ENCODE measurements at places on chromosomes 6 and 20.

- no peak for DNase-seq
Measured at GRCh38 chr6:37623666-37624065, 74.0 kb downstream of the MDGA1 start.

GRCh38 chr6:39054577-39055142 lies 6.1 kb downstream of the GLP1R start:
- DNase-seq, result no peak

- DNase-seq, result no peak
Measured at GRCh38 chr6:44064089-44064947, 62.9 kb downstream of the MRPL14 start.

- no peak for DNase-seq
Measured at GRCh38 chr6:141463237-141463977, 669.3 kb upstream of the GJE1 start.

GRCh38 chr20:46108976-46109375 lies 9.1 kb upstream of the CD40 start:
- no peak for DNase-seq

- no peak for DNase-seq
Measured at GRCh38 chr6:154504102-154504501, 6.4 kb downstream of the CNKSR3 start.

GRCh38 chr6:150673720-150674346 lies 74.1 kb downstream of the PLEKHG1 start:
- no peak for DNase-seq

DNA sequence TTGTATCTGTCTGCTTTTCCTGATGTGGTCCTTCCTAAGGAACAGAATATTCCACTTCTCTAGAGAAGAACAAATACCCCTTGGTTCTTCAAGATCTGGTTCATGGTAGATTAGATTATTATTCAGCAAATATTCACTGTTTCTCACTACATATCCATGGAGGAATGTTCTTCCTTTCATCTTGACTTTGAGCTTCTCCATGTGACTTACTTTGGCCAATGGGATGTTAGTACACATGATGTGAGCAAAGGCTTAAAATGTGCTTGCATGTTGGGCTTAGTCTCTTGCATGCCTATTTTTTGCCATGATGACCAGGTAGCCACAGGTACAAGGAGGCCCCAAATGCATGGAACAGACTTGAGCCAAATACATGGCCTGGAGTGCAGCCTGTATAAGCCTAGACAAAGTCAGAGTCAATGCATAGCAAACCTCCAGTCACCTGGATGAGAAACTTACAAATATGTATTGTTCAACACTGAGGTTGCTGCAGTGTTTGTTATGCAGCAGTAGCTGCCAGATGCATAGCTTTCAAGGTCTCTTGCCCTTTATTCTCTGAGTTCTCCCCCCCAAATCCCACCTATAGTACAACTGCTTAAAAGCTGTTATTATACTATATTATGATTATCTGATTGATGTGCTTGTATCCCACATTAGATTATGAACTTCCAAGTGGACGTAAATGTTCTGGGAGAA lies 50.0 kb upstream of the CHD6 start:
- no peak for DNase-seq

DNA sequence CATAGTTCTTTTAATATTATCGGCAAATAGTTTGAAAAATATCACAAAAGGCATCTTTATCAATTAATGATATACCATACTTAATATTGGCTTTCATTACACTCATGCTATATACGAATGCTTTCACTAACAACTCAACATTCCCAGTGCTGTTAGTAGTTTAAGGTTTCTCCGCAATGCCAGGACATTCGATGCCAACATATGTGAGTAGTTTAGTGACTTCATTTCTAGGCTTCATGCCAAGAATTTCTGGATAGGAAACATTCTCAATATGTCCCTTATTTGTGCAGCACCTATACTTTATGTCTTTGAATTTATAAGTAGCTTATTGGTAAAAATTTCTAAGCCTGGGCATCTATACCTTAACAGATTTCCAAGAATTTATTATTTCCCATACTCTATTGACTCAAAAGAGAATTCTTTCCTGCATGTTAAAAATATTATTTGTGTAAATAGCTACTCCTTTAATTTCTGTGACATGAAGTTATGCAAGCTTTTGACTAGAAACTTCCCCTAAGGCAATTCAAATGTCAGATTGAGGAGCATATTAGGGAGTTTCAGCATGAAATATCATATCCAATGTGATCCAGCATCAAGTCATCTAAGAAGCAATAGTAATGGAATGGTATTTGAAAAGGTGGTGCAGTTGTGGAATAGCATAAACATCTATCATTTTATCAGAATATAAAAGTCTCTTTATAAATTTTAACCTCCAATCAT lies 236.0 kb upstream of the STXBP5 start:
- DNase-seq, result no peak

DNA sequence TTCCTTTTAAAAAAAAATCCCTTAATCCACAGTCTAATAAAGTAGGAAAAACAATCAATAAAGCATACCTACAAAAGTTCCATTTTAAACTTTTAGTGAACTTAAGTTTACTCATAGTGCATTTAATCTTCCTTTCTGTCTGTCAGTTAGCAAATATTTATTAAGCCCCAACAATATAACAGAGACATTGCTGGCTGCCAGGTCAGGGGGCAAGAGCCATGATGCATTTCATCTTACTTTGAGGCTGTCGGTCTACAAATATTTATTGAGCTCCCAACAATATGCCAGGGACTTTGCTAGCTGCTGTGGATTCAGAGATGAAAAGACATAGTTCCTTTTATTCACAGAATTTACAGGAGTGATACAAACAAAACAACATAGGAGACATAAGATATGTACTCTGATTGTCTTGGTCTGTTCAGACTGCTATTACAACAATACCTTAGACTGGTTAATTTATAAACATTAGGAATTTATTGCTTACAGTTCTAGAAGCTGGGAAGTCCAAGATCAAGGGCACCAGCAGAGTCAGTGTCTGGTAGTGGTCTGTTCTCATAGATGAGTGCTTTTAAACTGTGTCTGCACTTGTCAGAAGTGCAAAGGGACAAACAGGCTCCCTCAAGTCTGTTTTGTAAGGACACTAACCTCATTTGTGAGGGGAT lies 118.6 kb downstream of the PLCB1 start:
- DNase-seq, result no peak

DNA sequence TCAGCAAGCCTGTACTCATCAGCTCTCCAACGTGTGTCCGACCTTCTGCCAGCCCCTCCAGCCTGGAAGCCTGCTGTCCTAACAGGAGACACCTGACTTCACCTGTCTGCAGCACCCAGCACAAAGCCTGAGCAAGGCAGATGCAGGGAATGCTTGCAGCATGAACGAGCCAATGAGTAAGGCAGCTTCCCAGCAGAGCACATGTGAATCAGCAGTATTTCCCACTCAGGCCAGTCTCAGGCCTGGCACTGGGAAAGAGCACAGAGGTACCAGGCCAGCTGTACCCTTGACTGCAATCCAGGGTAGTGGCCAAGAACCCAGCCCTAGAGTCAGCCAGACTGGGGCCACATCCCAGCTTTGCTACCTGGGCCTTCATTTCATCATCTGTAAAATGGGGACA lies 120.8 kb downstream of the MAFB start:
- no peak for DNase-seq

DNA sequence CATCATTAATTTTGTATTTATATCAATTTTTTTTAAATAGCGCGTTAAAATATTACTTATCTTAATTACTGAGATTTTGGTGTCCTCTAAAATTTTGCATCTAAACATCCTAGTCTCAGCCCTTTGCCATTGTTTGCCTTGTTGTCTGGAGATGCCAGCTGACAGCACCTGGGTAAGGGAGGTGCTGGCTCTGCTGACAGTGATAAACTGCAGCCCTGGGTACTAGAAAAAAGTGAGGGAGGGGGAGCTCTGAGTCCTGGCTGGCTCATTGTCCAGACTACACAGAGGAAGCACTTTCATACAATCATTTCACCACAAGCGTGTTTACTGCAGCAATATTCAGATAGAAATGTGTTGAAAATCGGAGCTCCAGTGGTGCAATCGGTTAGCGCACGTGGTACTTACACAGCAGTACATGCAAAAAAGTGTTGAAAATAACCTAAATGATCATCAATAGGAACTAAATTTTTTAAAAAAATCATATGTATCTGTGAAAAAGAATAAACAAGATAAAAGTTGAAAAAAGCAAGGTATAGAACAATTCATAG lies 18.5 kb upstream of the UBR2 start:
- no peak for DNase-seq

DNA sequence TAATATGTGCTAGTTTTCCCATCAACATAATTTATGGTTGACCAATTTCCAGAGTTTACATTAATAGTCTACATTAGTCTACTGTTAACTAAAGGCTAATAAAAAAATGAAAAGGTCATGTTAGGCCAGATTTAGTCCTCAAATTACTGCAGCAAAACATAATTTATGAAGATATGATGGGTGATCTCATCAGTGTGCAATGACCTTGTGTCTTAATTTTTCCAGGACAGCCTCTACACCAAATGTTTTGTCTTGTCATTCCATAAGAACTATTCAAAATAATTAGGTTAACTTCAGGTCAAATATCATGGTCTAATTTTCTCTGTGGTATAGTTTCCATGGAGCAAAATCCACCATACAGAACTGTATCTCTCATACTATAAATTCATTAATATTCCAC lies 234.2 kb downstream of the COL12A1 start:
- DNase-seq, result no peak

DNA sequence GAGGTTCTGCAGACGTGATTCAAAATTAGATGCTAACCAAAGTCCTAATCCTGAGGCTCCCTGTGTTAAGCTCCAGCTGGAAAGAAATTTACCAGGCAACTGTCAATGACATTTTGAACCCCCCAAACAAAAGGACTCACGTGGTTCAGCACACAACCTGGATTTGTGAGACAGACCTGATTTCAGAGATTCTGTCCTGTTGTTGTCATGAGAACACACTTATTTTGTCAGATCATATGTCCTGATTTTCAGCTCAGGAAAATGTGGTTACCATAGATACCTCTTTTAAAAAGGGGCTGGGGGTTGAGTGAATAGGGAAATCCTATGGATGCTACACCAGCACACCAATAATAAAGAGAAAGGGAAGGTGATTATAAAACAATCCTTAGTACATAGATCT lies 61.6 kb downstream of the MTFR2 start:
- no peak for DNase-seq

- DNase-seq, result no peak
Measured at GRCh38 chr20:31572042-31572700, 32.9 kb upstream of the ID1 start.

- no peak for DNase-seq
Measured at GRCh38 chr6:80210618-80211017, 104.1 kb downstream of the BCKDHB start.

- DNase-seq, result no peak
Measured at GRCh38 chr20:59289994-59290393, 10.4 kb upstream of the EDN3 start.

DNA sequence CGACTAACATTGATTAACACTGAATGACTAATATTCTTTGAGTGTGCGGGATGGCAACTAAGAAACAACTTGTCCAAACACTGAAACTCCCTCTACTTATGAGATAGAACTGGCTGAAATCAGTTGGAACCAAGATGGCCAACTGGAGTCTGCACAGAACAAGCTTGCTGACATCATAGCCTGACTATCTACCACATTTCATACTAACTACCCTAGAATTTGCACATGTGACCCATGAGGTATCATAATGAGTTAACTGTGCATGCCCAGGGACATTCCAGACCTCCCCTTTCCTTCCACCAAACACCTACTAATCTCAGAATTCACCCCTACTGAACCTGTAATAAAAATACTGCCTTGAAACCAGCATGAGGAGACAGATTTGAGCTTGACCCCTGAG lies 43.2 kb downstream of the PHIP start:
- DNase-seq, result no peak

- no peak for DNase-seq
Measured at GRCh38 chr20:7841291-7841970, 98.8 kb downstream of the HAO1 start.

DNA sequence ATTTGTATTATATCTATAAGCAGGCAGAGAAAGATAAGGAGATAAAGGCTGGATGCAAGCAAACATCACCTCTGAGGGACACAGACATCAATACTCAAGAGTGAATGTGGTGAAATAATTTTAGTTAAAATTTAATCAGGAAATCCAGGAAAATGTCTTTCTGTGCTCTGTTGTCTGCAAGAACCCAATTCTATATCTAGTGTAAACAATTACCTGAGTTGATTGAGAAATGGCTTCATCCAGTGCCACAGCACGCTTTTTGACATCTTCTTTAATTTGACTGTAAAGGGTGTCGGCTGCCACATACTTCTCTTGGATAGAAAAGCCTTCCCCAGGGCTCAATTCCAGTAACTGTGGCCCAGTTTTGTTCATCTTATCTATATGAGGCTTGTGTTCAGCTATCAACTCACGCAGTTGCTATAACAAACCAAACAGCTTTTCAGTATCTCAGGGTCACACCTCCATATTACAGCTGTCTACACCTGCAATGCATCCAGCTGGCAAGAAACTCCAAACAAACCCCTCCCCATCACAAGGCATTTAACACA lies 131.6 kb downstream of the DST start:
- DNase-seq, result no peak

DNA sequence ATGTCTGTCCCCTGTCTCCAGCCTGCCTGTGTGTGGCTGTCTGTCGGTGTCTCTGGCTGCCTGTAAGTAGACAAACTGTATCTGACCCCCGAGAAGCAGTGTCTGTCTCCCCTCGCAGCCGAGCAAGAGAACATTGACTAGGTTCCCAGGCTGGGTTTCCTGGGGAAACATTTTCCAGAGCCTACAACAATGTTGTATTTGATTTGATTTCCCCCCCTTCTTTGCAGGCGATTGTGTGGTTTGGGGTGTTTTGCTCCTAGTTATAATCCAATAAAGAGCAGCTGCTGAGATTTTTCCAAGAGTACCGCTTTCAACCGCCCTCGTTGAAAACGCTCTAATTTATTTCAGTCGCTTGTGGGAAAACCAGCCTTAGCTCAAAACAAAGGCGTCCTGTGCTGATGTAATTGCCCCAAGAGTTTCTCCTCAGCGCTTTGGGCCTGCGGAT lies 92.6 kb downstream of the CDC5L start:
- no peak for DNase-seq

DNA sequence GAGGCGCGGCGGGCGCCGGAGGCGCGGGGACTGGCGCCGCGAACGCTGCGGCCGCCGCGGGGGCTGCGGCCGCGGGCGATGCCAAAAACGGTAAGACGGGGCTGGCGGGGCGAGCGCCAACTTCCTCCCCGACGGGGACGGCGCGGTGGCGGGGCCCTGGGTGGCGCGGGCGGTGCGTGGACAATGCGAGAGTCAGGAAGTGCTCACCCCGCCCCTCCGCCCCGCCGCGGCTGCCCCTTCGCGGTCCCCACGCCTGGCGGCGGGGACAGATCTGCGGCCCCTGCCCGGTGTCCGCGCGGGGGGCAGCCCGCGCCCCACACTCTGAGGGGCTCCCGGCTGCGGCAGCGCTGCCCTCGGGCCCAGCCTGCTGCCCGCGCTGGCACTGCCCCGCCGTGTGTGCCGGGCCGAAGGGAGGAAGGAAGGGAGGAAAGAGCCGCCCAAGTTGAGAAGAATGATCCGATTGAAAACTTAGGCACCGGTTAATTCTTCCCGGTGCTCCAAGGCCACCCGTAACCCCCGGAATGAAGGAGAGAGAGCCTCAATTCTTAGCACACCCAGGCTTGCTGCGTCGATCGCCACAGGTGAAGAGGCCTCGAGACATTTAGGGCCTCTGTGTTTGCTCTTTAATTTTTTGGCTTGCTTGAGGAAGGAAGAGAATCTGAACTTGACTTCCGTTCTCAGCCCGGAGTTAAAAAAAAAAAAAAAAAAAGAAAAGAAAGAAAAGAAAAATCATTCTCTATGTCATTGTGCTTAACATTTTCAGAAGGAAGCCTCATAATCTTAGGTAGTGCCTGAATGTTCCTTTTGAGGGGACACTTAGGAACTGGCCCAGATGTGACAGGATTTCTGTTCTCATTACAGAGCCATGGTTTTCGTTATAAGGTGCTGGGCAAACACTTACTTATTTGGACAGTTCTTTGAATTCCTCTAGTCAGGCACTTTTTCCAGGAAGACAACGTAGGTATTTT lies 982 bp downstream of the HECA start:
- DNase-seq, result peak; percentile 55

Data from AML-193 (cell line).